ENCODE measurements at places on chromosomes 3 and 15.

GRCh38 chr3:72560846-72561675 is 287.2 kb downstream of the SHQ1 start:
- DNase-seq: no peak

- no peak for DNase-seq
Measured at GRCh38 chr15:100714034-100714748, 111.8 kb downstream of the ASB7 start.

DNA sequence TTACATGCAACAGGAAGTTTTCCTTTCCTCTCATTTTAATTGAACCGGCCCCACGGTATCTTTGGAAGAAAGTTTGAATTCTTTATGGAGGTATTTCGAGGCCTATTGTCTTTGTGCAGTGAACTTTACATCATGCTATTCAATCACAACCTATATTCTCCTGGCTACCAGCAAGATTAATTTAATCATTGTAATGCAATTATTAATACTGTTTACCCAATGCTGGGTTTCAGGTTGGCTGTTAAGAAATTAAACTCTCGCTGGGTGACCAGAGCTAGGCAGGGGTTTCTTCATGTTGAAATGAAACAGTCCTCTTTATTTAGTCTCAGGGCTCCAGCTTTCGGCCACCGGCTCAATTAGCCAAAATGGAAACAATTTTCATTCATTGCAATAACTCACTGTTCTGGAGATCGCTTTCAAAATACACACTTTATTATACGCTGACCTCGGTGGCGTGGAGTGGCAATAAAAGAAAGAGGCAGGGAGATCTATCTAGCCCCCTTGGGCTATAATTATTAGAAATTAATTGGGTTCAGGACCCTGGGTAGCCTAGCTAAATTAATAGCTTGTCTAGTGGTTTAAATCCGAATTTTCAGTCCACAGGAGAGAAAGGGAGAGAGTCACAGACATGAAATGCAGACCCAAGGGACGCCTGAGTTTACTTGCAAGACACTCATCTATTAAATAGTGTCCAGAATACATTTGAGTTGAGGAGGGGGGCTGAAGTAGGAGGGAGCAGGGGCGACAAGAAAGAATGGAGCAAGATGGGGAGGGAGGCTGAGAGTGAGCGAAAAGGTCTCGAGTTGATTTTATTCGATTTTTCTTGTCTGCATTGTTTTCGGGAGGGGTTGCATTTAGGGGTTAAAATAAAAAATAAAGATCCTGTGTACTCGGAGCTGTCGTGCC is 3.9 kb upstream of the MECOM start:
- DNase-seq: no peak

GRCh38 chr15:59524331-59524731 is 86.3 kb downstream of the FAM81A start:
- no peak for DNase-seq

DNA sequence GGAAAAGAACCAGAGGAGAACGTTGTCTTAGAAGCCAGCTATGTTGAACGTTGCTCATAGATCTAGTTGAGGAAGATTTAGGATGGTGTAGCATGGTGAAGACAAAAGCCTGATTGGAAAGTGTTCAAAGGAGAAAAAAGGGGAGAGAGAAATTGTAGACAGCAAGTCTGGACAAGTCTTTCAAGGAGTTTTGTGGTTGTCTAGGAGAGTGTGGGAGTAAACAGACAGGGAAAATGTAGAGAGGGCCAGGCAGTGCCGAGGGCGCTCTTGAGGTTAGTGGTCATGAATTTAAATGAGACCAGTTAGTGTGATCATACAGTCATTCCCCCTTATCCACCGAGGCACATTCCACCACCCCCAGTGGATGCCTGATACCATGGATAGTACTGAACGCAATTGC is 167.5 kb upstream of the IL12A start:
- peak; percentile 28 for DNase-seq

GRCh38 chr3:32460031-32460749 is 42.5 kb downstream of the CMTM6 start:
- no peak for DNase-seq

DNA sequence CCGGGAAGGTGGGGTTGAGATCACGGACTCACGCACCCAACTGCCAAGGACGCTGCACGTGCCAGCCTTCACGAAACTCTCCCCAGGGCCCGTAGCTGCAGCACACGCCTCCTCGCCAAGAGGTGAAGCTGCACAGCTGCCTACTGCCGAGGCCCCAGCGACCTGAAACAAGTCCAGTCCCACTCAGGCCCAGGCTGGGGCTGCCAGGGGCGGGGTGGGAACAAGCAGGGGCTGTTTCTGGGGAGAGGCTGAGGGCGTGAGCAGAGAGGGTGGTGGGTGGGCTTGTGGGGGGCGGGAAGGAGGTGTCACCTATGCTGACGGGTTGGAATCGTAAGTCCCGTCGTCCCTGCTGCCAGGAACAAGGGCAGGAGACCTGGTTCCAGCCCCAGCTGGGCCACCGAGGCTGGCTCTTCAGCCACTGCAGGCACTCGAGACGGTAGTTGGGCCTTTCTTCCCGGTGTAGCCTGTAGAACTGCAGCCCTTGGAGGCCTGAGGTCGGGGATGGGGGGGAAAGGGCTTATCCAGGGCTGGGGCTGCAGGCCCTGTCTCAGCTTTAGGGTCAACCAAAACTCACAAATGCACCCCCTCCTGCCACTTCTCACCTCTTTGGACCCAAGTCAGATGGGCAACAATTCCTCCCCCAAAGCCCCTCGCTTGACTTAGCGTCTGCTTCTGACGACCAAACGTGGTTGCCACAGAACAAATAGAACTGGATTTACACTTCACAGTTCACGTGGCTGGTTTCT is 44.4 kb downstream of the MUC20 start:
- no peak for DNase-seq

GRCh38 chr3:124934577-124934976 is at the start of gene MUC13:
TSS of gene MUC13 (minus strand) at chr3:124934751. CDS start at chr3:124934712, 39 bp downstream.
- DNase-seq: no peak

DNA sequence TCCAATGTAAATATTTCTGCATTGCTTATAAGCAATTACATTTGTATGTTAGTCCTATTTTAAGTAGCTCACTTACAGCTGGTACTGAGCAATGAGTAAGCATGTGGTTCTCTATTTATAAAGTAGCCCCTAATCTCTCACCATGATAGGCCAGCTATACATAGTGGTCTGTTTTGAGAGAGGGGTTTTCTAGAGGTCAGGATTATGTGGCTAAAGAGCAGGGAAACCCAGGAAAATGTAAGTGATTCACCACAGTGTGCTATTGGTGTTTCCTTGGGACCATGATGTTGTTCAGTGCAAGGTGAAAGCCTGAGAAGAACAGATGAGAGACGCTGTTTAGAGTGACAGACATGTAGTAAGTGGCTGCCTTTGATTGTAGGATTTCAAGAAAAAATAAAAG is 26.4 kb downstream of the RBMS3 start:
- no peak for DNase-seq

DNA sequence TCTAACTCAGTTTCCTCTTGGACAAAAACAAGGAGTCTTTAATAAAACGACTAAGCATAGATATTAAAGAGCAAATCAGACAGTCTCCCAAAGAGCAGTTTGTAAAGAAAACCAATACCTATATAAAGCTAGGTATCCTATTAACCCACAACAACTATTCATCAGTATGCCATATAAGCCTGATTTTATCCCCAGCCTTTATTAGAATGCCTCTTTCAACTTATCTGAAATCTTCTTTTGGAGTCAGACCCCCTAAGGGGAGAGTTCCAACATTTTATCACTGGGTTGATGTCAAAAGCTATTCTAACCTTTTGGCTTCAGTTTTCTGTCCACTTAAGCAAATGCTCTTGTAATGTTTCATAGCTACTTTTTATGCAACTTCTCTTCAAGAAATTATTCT is 17.8 kb downstream of the MAP2K5 start:
- no peak for DNase-seq

Data from NCI-H187 (cell line).